GM23248 (cell line): ENCODE measurements at places on chromosomes 11 and 22. TPM values are rescaled to one million over a fixed set of nuclear protein-coding genes. Genes with fewer than 3 reads are reported as not detected.

- no peak for DNase-seq
These were observed 27.9 kb downstream of the DDX6 start for GRCh38 chr11:118763041-118763440.

- peak; percentile 55 for DNase-seq
These were observed 11.5 kb downstream of the P2RX3 start for GRCh38 chr11:57349491-57350274.

Gene APOL3
- 5.5 and 6.2 TPM in 2 replicates for total RNA-seq

Gene HORMAD2
- total RNA-seq, result not detected in 2 replicates

DNA sequence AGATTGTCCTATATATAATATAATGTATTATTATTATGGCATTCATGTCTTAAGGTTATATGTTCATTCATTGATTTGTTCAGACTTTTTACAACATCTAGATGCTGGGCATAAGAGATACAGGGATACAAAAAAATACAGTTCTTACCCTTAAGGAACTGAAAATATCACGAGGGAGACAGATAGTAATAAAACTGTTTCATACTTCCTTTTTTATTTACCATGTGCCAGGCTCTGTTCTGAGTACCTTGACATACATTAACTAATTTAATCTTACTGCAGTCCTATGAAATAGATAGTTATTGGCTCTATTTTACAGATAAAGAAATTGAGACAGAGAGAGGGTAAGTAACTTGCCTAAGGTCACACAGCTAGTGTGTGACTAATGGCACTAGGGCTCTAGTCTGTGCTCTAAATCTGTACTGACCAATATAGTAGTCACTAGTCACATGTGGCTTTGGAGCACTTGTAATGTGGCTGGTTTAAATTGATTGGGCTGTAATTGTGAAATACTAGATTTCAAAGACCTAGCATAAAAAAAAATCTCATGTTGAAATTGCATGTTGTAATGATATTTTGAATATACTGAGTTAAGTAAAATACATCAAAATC, 21.3 kb downstream of the TRIM44 start:
- peak; percentile 58 for DNase-seq

Gene TMPRSS5
- total RNA-seq, result not detected in 2 replicates

Gene INS
- total RNA-seq, result not detected in 2 replicates

Gene NXPE2
- not detected in 2 replicates for total RNA-seq

Gene CD248
- total RNA-seq, result 212 and 230 TPM in 2 replicates

Gene FOXRED2
- total RNA-seq, result 4.2 and 4.4 TPM in 2 replicates

Gene PATE2
- not detected in 2 replicates for total RNA-seq

- DNase-seq, result no peak
These were observed 2.4 kb downstream of the MYRF start for GRCh38 chr11:61754534-61755482.

Gene MMP11
- 2.9 and 18.2 TPM in 2 replicates for total RNA-seq

Gene TLCD5
- total RNA-seq, result 6.8 and 11.1 TPM in 2 replicates

DNA sequence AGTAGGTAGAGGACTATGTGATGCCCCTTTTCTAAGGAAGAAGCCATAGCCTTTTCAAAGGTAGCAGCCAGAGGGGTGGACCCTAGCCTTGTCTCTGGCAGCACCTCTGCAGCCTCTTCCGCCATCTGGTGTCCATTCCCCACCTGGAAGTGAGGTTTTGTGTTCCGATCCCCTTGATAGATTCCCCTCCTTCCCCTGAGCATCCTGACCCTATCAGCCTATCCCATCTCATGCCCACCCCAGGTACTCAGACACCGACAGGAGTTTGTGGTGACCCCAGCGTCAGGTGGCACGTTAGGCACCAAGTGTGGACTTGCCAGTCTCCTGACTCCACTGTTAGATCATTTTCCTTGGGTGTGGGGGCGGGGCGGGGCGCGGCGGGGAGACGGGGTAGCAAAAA, 398 bp upstream of the FAM89B start:
- peak; percentile 61 for DNase-seq

DNA sequence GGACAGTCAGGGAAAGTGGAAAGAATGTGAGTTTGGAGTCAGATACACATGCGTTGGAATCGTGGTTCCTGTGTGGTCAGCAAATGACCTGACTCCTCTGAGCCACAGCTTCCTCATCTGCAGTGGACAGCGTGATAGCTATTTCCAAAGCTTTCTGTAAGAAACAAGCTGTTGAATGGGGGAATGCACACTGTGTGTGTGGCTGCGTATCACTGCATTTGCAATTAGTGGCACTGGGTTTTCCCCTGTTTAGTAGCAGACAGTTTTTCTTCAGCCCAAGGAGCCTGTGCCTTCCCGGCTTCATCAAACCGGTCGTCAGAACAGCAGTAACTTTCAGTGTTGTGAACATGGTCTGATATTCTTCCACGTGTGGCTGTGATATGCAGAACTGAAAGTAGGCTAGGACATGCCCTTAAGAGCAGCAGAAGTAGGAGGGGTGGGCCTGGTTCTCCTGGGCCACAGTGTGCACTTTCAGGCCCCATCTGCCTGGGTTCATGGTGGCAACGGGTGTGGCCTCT, 121.5 kb downstream of the RRAS2 start:
- DNase-seq, result no peak

Gene MRGPRX4
- total RNA-seq, result not detected in 2 replicates

- no peak for DNase-seq
These were observed 444.4 kb downstream of the BUD13 start for GRCh38 chr11:116328391-116328790.

GRCh38 chr11:113444502-113445123, 30.6 kb downstream of the DRD2 start:
- DNase-seq, result no peak

Gene DDTL
- not detected in 2 replicates for total RNA-seq

Gene PRMT3
- total RNA-seq, result 9.8 and 16.7 TPM in 2 replicates

Gene HIPK3
- total RNA-seq, result 72.1 and 82.9 TPM in 2 replicates

DNA sequence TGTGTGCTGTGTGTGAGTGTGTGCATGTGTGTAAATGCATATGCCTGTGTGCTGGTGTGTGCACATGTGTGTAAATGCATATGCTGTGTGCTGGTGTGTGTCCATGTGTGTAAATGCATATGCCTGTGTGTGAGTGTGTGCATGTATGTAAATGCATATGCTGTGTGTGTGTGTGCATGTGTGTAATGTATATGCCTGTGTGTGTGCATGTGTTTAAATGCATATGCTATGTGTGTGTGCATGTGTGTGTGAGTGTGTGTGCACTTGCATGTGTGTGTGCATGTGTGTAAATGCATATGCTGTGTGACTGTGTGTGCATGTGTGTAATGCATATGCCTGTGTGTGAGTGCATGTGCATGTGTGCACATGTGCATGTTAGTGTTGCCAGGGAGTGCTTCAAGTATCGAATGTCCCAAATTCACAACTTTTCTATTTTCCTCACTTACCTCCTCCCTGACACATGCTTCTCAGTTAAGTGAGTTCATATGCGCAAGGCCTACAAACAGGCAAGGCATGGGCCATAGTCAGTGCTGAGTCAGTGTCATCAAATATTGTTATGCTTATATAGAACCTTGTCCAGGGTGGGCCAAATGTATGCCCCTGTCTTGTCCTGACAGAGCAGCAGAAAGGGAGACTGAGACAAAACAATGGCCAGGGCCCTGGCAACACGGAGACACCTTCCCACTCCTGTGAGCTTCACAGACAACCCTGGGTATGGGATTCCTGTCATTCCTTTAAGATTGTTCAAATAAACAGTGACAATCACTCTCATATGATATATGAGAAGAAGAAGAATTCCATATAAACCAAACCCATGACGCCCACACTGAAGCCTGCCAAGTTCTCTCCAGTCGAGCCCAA, 38.6 kb downstream of the GGTLC2 start:
- DNase-seq, result peak; percentile 30

DNA sequence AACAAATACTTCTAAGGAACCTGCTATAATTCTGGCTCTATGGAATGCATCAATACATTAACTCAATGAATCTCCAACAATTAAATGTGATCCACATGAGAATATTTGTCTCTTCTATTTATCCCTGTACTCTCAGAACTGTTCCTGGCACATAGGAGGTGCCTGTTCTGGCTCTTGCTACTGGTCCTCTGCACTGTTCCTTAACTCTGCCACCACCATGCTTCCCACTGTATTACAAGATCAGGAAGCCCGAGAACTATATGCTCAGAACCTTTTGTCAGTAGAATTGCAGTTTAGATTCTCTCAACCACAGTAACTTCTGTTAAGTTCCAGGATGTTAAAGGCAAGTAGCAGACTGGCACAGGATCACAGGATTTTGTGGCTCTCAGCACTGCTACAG, 376.3 kb upstream of the CCDC90B start:
- DNase-seq, result no peak

DNA sequence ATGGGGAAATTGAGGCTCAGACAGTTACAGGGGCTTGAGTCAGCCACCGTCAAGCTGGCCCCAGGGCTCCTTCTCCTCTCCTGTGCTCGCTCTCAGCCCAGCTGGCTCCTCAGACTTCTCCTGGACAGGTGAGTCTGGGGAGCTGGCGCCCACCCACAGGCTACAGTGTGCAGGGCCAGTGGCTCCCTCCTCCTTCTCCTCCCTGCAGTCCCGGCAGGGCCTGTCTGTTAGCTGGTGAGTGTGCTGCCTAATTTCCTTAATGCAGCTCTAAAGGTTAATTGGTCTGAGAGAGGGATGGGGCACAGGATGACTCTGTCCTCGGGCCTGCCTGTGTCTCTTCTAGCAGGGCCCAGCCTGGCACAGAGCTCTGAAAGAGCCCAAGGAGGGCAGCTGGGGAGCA, 31.7 kb downstream of the LMO1 start:
- DNase-seq, result no peak

DNA sequence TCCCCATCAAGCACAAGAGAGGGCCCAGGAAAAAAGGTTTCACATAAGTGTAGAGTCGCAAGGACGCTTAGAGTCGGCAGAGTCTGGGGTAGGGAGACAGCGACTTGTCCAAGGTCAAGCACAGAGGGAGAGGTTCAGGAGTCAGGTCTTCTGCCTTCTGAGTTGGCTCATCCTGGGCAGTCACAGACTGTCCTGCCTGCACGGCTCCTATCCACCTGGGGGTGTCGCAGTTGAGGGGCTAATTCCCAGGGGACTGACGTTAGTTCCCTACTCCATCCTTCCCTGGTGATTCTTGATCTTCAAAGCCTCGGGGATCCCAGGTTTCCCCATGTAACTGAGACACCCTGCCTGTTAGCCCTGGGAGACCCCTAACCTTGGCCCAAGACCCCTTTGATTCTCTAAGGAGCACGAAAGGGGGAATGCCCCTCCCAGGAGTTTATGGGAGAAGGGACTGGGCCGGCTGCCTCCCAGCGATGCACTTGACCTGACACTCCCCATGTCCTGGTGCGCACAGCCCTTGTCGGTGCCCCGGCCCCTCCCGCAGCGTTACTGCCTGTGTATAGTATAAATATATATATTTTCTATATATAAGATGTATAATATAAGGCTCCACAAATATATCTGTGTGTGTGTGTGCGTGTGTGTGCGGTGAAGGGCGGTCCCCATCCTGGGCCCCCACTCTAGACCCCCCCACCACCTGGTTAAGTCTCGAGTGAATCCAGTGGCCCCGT, 14.7 kb upstream of the TAB1 start:
- DNase-seq, result peak; percentile 43

Gene KCNK4
- total RNA-seq, result not detected in 2 replicates

GRCh38 chr11:119610836-119611426, 118.1 kb downstream of the NECTIN1 start:
- no peak for DNase-seq

Gene TP53AIP1
- total RNA-seq, result not detected in 2 replicates

- peak; percentile 19 for DNase-seq
These were observed 61.8 kb downstream of the FBLN1 start for GRCh38 chr22:45564349-45565030.

DNA sequence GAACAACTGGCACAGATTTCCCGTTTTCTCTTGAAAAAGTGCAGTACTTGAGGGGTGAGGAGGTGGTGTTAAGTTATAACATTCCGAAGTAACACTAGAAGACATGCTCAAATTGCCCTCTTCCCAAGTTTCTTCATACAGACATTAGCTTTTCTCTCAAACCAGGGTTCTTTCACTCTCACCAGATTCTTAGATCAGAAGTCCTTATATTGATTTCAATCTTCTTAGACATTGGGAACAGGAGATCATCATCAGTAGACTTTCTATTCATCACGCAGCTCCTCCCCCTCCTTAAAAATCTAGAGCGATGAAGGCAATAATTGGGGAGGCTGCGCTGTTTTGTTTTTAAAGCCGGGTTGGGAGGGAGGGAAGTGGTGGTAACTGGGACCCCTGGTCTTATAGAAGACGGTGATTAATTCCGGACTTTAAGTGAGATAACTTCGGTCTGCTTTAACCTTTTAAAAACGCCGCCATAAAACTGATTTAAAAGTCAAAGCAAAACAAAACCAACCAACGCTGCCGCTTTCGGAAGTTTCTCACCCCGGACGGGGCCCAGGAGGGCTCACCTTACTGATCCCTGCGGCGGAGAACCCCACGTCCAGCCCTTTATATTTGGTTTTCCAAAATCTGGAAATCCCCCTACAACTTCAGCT, 665 bp downstream of the USP28 start:
- peak; percentile 51 for DNase-seq

GRCh38 chr11:132028380-132029240, 658.2 kb downstream of the NTM start:
- peak; percentile 63 for DNase-seq

DNA sequence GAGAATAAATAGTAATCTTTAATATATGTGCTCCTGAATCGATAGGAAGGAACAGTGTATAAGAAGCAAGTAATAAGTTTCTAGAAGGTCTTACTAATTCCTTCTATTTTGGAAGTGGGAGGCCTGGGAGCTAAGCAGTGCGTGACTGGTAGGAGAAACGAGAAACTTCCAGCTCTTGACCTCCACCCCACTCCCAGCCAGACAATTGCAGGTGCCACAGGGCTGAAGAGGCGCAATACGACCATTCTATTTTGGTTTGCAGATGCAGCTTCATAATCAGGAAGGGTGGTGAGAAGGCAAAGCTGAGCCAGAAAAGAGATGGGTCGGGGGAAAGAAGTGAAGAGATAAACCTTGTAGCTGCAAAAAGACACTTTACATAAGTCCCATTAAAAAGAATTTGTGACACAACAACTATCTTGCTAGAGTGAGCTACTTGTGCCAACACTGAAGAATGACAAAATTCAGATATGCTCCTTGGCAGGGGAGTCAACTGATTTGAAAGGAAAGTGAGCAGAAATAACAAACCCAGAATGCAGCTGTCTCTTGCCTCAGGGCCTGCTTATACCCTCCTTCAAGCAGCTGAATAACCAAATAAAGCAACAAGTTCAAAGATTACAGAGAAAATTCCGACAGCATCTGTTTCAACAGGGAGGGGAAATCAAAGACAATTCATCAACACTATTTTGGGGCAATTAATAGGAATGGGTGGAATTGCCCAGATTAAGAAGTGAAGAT, 35.1 kb downstream of the GRIA4 start:
- no peak for DNase-seq
